ENCODE measurements at places on chromosomes 1 and 21.

DNA sequence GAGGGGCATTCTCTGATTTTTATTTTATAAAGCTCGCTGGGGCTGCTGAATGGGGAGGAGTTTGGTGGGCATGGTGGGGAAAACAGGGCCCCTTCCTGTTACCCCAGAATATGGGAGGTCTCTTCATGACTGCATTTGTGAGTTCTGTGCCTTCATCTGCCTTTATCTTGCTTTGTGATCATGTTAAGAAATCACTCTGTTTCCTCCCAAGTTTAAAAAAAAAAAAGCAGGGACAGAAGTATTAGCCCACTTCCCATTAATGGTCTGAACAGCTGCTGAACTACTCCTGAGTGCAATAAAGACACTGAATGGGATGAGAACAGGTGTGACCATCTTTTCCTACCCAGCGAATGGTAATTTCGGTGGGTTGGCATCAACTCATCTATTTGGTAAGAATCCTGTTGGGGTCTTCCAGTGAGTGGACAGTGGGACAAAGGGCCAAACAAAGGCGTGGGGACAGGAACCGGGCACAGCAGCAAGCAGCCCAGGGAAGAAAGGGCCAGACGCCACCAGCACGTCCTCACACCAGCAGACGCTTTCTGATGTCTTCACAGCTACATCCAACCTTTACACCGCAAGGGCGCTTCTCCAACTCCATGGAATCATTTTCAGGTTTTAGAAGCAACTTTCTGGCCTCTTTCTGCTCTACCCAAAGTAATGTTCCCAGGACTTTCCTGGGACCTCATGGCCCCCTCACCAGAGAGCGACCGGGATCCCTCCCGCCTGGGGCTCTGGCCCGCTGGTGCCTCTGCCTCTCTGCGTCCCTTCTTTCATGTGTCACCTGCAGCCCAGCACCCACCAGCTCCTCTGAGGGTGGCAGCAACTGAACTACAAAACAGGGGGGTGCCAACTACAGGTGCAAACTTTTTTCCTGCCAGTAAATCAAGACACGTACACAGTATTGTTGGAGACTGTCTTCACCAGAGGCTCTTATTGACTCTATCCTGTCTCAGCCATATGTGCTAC is 160.2 kb downstream of the ADSS2 start:
- DNase-seq = no peak

DNA sequence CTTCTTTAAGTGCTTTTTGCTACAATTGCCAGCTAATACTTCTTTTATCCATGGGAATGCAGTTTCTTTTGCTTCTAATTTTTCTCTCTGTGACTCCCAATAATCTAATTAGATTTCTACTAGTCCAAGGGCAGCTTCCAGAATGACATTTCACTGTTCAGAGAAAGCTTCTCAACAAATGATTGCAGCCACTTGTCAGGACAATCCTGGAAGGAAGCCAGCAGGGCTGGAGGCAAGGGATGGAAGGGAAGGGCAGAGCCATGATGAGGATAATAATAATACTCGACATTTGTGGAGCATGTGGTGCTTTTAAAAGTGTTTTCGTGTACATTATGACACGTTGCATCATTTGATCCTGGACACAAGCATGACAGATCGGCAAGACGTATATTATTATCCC is 19.4 kb downstream of the F11R start:
- no peak for DNase-seq

GRCh38 chr21:16213518-16213917 is 483.7 kb downstream of the USP25 start:
- DNase-seq = no peak

GRCh38 chr1:46804926-46805325 is 6.1 kb downstream of the CYP4B1 start:
- no peak for DNase-seq

GRCh38 chr1:90713741-90714509 is 3.2 kb downstream of the BARHL2 start:
- DNase-seq = no peak

GRCh38 chr1:178004926-178005391 is 35.1 kb upstream of the SEC16B start:
- DNase-seq = no peak

DNA sequence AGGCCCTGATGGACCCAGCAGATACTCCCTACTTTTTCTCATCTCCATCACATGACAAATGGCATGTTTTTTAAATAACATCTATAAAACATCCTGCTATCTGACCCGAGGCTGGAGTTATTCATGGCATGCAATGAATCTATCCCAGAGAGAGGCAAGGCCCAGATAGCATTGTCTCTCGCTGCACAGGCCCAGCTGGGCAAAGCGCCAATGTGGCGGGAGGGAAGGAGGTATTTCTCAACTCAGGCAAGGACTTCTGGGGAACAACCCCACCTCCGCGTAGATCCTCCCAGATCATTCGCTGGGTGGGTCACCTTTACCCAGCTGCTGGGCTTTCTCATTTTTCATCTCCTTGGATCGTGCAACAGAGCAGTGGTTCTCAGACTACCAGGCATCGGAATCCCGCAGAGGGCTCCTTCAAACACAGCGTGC is 59.8 kb downstream of the ERG start:
- no peak for DNase-seq

- DNase-seq = no peak
Measured at GRCh38 chr1:121586369-121587229, 401.8 kb downstream of the SRGAP2C start.

DNA sequence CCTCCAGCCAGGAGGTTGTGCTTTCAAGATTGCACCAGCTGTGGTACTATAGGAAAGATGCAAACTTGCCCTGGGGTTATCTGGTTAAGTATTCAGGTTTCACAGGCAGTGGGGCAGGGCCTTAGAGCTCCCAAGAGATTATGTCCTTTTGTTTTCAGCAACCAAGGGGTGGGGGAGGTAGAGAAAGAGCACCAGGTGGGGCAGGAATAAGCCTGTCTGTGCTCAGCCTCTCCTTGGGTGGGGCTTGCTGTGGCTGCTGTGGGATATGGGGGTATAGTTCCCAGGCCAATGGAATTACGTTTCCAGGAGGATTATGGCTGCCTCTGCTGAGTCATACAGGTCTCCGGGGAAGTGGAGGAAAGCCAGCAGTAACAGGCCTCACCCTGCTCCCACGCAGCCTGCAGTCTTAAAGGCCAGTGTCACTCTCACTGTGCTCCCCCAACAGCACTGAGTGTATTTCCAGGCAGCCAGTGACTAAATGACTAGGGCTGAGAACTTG is 508.6 kb downstream of the RWDD3 start:
- DNase-seq = no peak

- no peak for DNase-seq
Measured at GRCh38 chr1:39076127-39076798, 50.1 kb downstream of the NDUFS5 start.

- no peak for DNase-seq
Measured at GRCh38 chr1:92679980-92680379, 104.9 kb downstream of the EVI5 start.

DNA sequence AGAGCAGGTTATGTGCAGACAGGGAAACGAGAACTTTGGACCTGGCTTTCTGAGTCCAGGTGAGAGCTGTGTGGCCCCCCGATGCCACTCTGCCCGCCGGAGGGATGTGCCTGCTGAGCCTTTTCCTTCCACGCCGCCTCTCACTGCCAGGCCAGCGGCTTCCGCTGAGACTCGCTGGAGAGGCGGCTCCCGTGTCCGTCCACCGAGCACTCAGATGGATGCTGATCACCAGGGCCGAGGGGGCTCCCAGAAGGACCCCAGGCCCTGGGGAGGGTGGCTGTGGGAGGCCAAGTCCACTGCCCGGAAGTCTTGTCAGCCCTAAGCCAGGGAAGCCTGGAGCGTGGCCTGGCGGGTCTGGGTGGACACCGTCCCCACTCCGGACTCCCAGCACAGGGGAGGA is 16.5 kb downstream of the CSTB start:
- DNase-seq = no peak

DNA sequence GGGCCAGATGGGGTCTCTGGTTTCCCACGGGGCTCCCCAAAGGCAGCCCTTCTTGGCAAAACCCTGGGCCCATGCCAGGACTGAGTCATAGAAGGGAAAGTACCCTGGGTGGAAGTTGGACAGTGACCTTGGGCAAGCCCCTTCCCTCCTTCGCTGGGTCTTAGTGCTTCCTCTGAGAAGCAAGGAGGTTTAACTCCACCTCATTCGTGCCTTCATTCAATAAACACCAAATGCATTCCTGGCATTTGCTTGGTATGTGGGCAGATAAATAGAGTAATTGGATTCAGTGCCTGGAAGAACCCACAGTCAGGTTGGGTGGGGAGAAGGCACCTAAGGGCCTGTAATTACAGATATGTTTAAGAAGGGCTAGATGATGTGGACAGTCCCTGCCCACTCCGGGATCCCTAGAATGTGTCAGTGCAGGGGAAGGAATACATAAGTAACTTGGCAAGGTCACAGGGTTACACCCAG is 36.3 kb upstream of the CITED4 start:
- no peak for DNase-seq

DNA sequence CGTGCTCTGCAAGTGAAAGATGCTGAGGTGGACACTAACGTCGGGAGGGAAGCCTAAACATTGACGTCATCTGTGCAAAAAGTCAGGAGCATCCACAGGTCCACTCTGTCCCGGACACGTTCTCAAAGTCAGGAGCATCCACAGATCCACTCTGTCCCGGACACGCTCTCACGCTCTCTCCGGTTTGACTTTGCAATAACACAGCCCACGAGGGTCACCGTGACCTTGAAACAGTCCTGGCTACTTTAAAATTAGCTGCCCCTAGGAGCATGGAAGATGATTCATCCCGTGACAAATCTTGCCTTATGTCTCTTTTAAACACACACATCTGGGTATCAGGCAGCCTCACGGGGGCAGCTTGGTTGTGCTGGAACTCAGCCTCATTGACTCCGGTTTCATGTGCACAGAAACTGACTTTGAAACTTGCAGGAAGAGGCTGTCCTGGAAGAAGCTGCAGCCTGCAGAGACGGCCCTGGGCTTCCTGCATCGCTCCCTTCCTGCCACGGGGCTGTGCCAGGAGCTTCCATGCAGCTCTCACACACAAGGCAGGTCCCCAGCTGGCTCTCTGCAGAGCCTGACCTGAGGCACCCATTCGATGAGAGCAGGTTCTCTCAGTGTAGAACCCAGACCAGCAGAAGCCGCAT is 18.1 kb upstream of the COL18A1 start:
- DNase-seq = no peak

DNA sequence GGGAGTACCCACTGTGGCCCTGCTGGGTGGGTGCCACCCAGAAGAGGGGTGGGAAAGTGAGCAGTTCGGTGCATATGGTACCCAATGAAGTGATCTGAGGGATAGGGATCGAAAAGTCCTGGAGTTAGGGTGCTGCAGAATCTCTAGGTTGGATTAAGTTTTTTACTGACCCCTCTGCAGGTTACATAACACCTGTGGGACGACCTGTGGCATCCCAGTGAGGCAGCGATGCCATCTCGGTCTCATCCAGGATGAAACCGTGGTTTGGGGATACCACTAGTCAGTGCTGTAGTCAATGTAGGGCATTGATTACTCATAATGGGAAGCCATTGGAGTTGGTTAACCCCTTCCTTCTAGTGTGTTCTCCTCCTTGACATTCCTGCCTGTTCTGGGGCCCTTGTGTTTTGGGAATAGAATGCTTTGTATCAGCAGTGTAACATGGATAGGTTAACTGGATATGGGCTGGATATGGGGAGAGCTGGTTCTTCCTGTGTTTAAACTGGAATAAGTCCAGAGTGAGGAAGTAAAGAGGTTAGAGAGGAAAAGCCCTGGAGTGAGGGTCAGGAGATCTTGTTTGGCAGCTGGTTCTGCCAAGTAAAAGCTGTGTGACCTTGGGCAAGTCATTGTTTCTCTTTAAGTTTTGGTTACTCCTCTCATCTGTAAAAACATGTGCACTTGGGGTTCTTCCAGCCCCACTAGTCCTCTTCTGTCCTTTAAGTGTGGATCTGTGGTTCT is 42.8 kb upstream of the ATF3 start:
- DNase-seq = no peak

DNA sequence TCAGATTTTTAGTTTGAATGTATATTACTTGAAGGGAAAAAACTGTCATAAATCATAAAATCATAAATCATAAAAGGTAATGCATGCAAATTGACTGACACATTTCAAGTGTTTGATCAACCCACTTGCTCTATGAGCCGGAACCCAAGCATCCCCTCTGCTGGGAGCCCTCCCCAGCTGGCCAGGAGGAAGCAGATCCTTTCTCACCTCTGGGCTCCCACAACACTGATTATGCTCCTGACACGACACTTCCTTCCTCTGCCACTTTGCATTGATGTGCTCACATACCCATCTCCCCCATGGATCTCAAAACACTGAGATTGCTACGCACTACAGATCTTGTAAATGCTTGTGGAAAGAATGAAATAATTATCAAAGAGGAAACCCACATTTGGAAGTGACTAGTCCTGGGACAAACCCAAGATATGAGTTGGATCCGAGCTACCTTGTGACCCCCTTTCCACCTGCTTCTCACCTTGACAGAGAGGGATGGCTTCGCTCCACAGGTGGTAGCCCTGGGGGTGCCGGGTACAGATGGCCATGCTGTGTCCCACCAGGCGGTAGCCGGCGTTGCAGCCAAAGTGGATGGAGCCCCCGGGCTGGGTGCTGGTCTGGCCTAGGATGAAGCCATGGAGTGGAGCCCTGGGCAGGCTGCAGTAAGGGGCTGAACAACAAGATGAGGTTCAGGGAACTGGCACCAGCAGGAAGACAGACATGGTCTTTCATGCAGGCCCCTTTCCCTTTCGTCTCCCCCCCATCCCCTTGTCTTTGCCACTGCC is 104.6 kb downstream of the ZSCAN20 start:
- DNase-seq = no peak

GRCh38 chr1:205247130-205247921 is 19.6 kb downstream of the TMCC2 start:
- no peak for DNase-seq

- DNase-seq = no peak
Measured at GRCh38 chr1:74523873-74524480, 11.6 kb upstream of the LRRC53 start.

DNA sequence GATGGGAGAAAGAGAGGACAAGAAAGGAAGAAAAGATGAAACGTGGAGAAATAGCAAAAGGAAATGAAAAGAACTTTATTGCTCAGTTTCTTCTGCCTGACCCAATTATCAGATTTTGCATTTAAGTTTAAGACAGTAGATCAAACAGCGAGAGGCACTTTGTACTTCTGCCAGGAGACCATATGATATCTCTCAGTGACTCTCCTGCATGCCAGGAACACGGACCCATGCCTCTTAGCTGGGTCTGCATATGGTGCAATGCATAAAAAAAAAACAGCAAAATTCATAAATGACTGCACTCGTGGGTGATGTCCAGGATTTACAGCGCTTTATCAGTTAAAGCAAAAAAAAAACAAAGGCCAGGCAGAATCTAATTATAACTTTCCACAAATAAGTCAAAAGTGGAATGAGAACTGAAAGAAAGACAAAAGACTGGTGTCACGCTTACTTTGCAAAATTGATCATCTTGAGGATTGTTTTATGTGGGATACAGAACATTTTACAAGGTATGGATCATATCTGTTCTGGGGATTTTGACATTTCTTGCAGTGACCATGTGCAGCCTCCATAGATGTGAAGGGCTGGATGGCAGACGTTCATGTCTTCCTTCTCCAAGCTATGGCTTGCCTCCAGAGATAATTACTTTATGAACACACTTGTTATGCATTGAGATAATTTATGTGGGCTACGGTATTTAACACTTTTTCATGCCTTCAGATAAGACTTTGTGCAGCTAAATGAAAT is 79.5 kb downstream of the RUNX1 start:
- no peak for DNase-seq

- no peak for DNase-seq
Measured at GRCh38 chr21:33286600-33287456, 20.7 kb downstream of the IL10RB start.

All from central memory CD8-positive, alpha-beta T cell (primary cell).